Panc1 (cell line): ENCODE measurements at places on chromosomes 11 and 22. TPM values are rescaled to one million over a fixed set of nuclear protein-coding genes. Genes with fewer than 3 reads are reported as not detected.

- no peak overlapping the region for H3K4me3 ChIP-seq
- DNase-seq: no peak
- no peaks in the 10 kb centered on the region for H3K4me1 ChIP-seq
- no peaks in the 10 kb centered on the region for H3K36me3 ChIP-seq
Measured at GRCh38 chr11:113104691-113105251, 143.6 kb downstream of the NCAM1 start.

The PKP3 gene
- total RNA-seq: 36.8 TPM

GRCh38 chr11:65418431-65418680 is 4.2 kb upstream of the NEAT1 start:
- H3K36me3 ChIP-seq: peaks cover 4% of the 10 kb centered on the region; the same call in 1 of the 2 replicates
- peak overlapping the region; percentile 100 for H3K27ac ChIP-seq
- peak overlapping the region; percentile 10; the same call in 1 of the 2 replicates for H3K4me3 ChIP-seq
- peaks cover 71% of the 10 kb centered on the region for H3K4me1 ChIP-seq
- H3K27me3 ChIP-seq: no peaks in the 10 kb centered on the region
- no peak for DNase-seq

The KIF18A gene
- 20.8 TPM for total RNA-seq

The CD3E gene
- 0.51 TPM for total RNA-seq

The DEFB131B gene
- total RNA-seq: not detected

The MAJIN gene
- total RNA-seq: not detected

The TMA7B gene
- total RNA-seq: not detected

The PLEKHB1 gene
- 6.6 TPM for total RNA-seq

- no peaks in the 10 kb centered on the region for H3K4me1 ChIP-seq
- peaks cover 5% of the 10 kb centered on the region for H3K36me3 ChIP-seq
- no peaks in the 10 kb centered on the region for H3K27me3 ChIP-seq
Measured at GRCh38 chr11:18611196-18611595, 11.6 kb downstream of the MISFA start.

The C1QTNF4 gene
- total RNA-seq: not detected

The SYT8 gene
- total RNA-seq: 3.5 TPM
